ENCODE measurements at places on chromosomes 2 and 18.

DNA sequence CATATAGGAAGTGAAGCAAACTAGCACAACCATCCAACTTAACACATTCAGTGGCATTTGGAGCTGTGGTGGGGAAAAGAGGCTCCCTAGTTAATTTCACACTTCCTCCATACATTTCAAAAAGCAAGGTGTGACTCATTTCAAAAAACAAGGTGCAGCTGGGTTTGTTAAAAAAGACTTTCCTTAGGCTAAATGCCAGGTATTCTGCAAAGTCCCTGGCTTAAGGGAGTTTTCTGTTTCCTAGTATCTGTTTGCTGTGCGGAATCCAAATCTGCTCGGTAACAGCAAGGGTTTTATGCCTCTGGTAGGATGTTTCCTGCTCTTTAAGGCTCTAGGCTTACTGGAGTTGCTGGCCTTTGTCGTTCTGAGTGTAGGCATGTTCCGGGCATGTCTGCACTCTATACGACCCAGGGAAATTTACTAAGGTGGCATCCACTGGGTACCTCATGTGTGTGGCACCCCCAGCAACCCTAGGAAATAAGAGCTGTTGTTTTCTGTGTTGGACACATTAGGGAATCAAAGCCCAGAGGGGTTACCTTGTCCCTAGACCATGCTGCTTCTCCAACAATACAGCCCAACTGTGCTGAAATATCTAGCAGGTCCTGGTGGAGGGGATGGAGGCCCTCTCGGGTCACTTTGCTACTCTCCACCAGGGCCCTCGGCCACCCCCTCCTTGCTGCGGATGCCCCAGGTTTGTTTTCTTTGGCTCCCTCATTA is 634 bp upstream of the MSGN1 start:
- no peak for DNase-seq

DNA sequence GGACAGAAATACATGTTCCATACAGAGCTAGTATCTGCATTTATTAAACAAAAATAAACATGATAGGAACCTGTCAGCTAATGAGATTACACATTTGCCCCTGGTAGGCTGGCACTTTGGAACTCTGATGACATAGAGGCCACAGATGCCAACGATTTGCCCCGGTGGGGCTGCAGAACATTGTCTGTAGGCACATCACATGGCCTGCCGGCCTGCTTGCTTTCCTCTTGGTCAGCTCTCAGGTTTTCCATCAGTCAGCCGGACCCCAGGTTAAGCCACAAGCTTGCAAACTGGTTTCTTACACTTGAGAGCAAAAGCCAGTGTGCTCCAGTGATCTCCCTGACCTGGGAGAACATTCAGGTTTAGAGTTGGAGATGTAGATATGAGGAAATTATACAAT is 60.3 kb downstream of the CRACDL start:
- DNase-seq = no peak

GRCh38 chr2:138633049-138633448 is 131.5 kb downstream of the SPOPL start:
- DNase-seq = no peak

DNA sequence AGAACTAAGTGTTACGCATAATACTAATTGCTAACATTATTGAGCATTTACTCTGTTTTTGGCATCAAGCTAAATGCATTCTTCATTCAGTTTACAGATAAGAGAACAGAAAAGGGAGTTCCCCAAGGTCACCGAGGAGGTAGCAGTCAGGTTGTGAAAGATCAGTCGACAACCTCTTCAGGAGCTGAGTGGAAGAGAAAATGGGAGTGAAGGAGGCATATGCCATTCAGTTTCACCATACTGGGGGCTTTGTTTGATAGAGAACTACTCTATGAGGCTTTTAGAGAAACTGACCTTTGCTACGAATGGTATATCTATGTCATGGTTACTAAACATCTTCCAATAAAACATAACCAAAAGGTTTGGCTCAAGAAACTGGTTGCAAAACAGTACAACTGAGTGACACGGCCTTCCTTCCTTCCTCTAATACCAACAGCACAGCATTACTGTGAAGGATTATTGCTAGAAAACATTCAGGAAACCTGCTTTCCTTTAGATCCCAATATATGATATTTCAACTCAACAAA is 112.1 kb downstream of the RBMS1 start:
- no peak for DNase-seq

GRCh38 chr2:187461294-187462261 is 13.5 kb upstream of the CALCRL start:
- DNase-seq = no peak

GRCh38 chr2:190596993-190597392 is 51.9 kb upstream of the NAB1 start:
- DNase-seq = no peak

- DNase-seq = no peak
Measured at GRCh38 chr18:58538604-58539386, 90.1 kb downstream of the ALPK2 start.

GRCh38 chr18:7190547-7191156 is 40.2 kb upstream of the LRRC30 start:
- DNase-seq = no peak

DNA sequence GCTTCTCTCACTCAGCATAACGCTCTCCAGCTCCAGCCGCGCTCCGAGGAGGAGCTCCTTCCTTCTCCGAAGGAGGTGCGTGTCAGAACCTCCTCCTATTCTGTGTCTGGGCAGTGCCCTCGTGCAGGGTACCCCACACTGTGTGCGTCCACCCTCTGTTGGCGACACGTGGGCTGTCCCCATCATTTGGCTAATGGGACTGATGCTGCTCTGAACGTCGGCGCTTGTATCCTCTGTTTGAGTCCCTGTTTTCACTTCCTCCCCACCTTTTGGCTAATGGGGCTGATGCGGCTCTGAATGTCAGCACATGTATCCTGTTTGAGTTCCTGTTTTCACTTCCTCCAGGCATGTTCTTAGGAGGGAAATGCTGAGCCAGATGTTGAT is 22.2 kb downstream of the KCNG2 start:
- DNase-seq = no peak

GRCh38 chr2:157903626-157904025 is 27.5 kb upstream of the ACVR1 start:
- DNase-seq = no peak

DNA sequence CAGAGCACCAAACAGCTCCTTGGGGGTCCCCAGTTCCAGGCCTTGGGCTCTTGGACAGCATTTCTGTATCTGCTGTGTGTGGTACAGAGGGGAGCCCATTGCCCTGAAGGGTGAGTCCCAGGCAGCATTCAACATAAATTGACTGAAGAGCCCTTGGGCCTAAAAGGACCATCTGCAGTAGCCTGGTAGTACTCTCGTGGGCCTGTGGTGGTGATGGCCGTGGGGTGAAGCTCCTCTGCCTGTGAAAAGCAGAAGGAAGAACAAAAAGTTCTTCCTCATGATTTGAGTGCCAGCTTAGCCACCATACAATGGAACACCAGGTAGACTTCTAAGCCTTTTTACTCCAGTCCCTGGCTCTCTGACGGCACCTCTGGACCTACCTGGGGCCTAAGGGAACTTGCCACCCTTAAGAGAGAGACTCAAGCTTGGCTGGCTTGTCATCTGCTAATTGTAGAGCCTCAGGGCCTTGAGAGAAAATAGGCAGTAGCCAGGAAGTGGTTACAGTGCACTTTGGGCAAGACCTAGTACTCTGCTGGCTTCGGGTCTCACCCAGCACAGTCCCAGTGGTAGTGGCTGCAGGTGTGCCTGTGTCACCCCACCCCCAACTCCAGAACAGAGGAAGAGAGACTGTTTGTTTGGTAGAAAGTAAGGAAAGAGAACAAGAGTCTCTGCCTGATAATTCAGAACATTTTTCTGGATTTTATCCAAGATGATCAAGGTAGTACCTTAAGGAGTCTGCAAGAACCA is 84.6 kb upstream of the CERS6 start:
- no peak for DNase-seq
